Epithelial cell of proximal tubule (primary cell): ENCODE measurements at places on chromosomes 2 and 18. TPM values are rescaled to one million over a fixed set of nuclear protein-coding genes. Genes with fewer than 3 reads are reported as not detected.

The PRKRA gene
- total RNA-seq = 53.7 and 61.6 TPM in 2 replicates

The OTX1 gene
- total RNA-seq = not detected in 2 replicates

The PLEKHH2 gene
- 2.7 and 4.2 TPM in 2 replicates for total RNA-seq

The VWC2L gene
- total RNA-seq = not detected in 2 replicates

The CNGA3 gene
- not detected in 2 replicates for total RNA-seq

DNA sequence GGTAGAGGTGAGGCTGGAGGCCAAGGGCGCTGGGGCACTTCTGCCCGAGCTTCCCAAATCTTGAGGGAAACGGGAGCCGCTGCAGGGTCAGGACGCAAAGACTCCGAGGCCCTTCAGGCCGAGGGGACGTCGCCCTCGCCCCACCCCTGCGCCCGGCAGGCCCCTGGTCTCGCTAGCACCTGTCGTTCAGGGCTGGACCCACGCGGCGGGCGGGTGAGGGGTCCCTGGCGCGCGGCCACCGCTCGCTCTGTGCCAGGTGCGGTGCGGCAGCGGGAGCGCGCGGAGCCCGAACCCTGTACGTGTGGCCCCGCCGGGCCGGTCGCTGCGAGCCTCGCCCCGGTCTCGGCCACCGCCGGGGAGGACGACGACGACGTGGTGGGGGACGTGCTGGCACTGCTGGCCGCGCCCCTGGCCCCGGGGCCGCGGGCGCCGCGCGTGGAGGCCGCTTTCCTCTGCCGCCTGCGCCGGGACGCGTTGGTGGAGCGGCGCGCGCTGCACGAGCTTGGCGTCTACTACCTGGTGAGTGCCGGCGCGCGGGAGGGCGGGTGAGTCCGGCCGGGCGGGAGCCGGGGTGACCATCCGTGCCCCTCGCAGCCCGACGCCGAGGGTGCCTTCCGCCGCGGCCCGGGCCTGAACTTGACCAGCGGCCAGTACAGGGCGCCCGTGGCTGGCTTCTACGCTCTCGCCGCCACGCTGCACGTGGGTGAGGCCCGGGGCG is 4.9 kb downstream of the ERFE start:
- DNase-seq = no peak

DNA sequence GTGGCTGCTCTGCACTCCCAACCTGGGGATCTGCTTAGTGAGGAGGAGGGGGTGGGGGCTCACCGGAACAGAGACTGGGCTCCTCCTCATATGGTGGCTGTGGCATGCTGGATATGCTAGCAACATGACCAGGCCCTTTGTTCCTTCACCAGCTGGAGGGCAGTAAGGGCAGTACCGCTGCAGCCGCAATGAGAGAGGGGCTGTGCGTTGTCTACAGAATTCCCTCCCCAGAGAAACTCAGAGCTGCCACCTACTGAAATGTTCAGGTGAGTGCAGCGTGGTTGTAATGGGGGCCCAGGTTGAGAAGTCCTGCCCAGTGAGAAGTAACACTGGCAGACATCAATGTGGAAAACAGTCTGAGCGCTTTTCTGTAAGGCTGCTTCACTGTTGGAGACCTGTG is 1211.9 kb upstream of the NXPH2 start:
- DNase-seq = no peak

DNA sequence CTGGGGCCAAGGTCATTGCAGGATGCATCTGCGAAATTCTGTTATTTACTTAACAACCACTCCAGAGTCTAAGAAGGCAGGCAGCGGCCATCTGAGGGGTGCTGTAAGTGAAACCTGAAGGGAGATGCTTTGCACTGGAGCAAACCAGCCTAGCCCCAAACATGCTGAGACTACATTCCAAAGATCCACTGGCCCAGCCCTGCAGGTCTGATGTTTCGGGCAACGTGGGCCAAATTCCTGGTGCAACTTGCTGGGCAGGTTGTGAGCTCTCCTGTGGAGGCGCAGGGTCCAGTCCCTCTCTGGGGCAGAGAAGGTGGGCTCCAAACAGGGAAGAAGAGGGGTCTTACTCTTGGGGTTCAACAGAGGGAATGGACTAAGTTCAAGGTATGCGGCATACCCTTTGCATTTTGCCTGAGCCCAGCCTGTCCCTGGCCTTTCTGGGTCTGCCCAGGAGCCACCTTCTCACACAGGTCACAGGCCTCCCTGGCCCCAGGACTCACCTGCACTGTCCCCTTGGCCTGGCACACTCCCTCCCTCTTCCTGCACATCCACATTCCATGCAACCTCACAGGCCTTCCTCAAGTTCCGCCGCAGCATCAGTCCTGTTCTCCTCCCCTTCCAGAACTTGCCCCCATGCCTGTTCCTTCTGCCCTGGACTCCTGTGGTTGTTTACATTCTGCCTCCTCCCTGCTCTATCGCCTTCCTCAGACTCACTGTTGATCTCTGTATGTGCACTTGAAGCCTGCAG is 5.1 kb upstream of the MAL start:
- no peak for DNase-seq

GRCh38 chr2:109321570-109321969 is 192.6 kb downstream of the SH3RF3 start:
- no peak for DNase-seq

GRCh38 chr18:22191923-22192322 is 22.5 kb downstream of the GATA6 start:
- no peak for DNase-seq

DNA sequence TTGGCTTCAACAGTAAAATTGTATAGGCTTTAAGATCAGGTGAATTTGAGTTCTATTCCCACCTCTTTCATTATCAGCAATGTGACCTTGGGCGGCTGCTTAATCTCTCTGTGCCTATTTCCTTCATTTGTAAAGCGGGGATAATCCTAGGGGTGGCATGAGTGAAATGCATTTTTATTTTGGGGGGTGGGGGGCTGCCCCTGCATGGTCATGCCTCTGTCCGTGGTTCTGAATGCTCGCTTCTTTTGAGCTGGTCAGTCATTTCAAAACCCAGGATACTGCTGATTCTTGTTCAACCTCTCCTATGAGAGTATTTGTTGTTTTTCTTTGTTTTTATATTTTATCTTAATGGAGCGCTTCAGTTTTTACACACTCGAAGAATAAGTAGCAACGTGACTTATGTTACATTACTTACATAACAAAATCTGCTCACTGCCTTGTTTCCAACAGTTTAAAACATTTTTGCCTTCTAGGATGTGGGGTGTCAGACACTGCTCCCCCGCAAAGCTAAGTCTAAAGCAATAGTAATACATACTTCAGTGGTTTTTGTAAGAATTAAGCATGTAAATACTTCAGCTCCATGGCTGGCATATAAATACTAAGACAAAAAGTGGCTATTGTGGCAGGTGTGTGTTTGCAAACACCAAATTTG is 152.6 kb upstream of the PELI1 start:
- no peak for DNase-seq

DNA sequence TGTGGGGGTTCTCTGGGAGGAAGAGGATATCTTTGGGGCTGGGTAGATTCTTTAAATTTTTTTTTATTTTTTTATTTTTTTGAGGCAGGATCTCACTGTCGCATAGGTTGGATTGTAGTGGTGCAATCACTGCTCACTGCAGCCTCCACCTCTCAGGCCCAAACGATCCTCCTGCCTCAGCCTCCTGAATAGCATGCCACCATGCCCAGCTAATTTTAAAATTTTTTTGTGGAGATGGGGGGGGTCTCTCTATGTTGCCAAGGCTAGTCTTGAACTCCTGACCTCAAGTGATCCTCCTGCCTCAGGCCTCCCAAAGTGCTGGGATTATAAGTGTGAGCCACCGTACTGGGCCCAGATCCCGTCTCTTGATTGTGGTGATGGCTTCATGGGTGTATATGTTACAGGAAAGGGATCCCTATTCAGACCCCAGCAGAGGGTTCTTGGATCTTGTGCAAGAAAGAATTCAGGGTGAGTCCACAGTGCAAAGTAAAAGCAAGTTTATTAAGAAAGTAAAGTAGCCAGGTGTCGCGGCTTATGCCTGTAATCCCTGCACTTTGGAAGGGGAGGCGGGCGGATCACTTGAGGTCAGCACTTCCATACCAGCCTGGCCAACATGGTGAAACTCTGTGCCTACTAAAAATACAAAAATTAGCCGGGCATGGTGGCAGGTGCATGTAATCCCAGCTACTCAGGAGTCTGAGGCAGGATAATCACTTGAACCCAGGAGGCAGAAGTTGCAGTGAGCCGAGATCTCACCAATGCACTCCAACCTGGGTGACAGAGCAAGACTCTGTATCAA is 2.0 kb upstream of the C2orf68 start:
- no peak for DNase-seq

GRCh38 chr2:179768765-179769164 is 92.6 kb downstream of the ZNF385B start:
- no peak for DNase-seq

- DNase-seq = no peak
These were observed 4.4 kb downstream of the SKOR2 start for GRCh38 chr18:47247036-47247415.

DNA sequence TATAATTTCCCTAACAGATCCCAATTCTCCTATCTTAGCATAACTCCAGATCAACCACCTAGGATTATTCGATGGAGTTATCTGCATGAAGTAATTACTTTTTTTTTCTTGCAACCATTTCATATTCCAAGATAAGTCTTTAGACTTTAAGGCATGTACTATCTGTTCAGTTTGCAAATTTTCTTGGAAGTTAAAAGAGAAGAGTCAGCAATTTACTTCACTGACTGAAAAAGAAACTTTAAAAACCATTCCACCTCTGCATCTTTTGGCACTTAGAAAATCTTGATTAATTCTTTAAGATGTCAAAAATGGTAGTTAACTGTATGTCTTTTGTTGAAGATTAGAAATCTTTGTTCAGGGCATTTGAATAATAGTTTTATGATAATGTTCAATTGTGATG is 830.5 kb upstream of the KLHL29 start:
- no peak for DNase-seq

- DNase-seq = no peak
These were observed 97.5 kb downstream of the SH3YL1 start for GRCh38 chr2:166381-166780.

DNA sequence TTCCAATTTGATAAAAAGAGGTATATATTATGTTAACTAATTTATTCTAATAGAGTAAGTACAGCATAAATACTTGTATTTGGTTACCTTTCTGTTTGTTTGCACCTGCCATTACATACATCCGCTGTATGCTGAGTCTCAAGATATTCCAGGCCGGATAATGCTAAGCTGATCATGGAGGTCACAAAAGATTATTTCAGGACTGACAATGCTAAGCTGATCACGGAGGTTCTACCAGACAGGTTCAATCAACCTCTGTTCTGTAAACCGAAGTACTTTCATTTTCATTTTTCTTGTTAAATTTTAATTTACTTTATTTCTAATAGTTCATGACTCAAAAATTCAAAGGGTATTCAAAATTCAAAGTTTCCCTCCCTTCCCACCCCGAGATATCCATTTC is 31.1 kb downstream of the PNO1 start:
- no peak for DNase-seq

GRCh38 chr2:59888015-59888414 is 665.4 kb downstream of the BCL11A start:
- DNase-seq = no peak

DNA sequence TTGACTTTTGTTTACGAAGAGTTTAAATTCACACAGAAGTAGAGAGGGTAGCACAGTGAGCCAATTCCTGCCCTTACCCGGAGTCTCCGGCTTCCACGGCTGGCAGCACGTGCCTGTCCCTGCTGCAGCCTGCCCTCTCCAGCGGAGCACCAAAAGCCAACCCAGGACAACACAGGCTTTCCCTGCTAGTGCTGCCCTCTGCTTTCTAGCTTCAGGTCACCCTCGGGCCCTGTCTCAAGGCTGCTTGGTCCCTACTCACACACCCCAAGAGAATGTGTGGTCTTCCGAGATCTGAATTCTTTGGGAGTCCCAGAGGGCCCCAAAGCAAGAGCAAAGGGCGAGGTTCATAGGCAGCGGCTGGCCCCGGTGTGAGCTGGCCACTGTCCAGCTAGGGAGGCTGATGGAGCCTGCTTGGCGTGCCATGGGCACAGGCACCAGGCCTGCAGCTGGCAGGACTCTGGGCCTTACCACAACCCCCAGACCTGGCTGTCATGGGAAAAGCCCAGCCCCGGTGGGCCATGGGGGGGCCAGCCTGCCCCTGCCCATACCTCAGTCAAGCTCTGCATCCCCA is 7.0 kb upstream of the HS6ST1 start:
- DNase-seq = no peak

DNA sequence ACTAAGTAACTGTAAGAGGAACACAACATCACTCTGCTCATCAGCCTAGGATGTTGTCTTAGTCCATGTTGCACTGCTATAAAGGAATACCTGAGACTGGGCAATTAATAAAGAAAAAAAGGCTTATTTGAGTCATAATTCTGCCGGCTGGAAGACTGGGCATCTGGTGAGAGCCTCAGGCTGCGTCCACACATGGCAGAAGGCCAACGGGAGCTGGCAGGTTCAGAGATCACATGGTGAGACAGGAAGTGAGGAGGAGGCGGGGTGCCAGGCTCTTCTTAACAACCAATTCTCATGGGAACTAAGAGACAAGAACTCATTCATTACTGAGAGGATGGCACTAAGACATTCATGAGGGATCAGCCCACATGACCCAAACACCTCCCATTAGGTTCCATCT is 46.8 kb downstream of the EPG5 start:
- DNase-seq = peak; percentile 54

DNA sequence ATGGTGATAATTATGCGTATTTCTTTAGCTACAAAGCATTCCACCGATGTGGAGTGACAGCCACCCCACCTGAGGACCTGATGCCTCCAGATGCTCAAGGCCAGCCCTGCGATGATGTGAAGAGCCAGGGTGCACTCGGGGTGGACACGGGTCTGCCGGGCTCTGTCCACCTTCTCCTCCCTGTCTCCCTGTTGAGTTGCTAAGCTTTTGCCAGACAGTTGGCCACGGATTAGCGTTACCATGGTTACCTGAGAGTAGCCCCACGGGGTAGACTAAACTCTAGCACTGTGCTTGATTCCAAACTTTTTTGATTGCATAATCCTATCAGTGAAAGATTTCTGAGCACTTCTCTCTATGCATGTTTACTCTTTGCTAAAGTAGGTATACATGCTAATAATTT is 86.2 kb downstream of the SMIM21 start:
- DNase-seq = no peak

GRCh38 chr2:218194880-218195279 is 22.1 kb upstream of the ARPC2 start:
- DNase-seq = no peak

DNA sequence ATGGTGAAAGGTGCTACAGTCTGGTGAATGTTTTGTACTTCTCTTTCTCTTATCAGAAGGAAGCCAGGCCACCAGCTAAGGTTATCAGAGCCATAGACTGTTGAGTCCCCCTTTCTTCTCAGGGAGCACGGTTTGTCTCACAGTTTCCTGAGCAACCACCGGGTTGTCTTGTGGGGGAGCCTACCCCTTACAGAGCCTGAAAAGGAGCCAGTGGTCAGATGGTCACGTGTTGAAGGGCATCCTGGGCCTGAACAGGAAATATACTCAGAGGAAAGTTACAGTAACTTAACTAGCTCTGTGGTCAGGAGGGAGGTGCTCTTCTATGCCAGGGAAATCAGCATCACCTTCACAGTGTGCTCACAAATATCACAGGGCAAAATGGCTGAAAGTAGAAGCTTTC is 11.6 kb downstream of the CD28 start:
- DNase-seq = no peak
